ENCODE measurements at places on chromosomes 6 and 20.

DNA sequence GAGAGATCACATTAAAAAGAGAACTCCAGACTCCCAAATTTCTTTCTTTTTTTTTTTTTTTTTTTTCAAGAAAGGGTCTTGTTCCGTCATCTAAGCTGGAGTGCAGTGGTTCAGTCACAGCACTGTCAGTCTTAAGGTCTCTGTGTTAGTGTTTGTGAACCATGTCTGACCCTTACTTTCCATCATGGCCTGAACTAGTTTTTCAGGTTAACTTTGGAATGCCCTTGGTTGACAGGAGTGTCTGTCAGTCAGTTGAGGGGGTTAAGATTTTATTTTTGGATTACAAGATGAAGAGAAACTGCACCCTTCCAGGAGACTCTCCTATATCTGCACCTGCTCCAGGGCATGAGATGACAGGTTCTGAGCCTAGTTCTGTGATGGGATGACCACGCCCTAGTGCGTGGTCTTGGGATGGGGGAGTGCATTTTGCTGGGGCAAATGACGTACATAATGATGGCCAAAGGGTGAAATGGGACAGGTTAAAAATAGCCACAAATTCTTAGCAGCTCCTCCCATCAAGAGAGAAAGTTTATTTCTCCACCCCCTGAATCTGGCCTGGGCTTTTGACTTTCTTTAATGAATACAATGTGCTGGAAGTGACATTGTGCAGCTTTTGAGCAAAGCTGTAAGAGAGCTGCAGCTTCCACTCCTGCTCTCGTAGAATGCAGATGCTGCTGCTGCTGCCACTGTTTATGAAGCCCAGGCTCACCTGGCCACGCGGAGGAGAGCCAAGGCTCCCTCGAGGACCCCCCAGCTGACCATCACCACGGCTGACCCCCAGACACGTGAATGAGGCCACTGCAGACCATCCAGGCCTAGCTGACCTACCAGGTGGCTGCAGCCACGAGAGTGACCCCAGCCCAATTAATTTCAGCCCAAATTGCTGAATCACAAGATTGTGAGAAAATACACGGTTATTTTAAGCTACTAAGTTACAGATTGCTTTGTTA is 29.7 kb upstream of the FAM50B start:
- no peak for DNase-seq

GRCh38 chr20:43287637-43288036 is 97.9 kb upstream of the PTPRT start:
- DNase-seq, result no peak

DNA sequence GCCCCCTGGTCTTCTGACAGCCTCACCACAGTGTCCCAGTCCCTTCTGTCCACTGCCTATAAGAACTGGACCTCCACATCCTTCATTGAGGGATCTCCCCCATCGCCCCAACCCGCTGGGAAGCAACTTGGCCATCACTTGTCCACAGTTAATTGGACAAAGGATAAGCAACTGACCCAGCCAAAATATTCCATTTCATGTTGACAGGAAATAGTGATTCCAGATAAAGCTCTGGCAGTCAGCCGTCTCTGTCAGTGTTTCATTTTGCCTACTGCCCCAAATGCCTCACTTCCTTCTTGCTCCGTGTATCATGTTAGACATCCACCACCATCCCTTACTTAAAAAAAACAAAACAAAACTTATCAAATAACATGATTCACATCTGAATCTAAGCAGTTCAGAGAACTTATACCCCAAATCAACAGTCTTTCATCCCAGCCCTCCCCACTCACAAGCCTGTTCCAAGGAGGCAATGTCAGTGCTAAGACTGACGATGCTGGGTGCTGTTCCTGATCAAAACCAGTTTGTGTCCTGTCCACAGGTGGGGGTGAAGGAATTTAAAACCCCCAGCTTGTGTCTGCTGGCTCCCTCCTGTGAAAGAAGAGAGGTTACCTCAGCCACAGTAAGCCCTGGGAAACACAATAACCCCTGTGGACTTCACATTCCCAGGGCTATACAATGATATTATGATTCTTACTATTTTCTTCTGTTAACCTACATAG is 162.5 kb downstream of the WDR27 start:
- no peak for DNase-seq

DNA sequence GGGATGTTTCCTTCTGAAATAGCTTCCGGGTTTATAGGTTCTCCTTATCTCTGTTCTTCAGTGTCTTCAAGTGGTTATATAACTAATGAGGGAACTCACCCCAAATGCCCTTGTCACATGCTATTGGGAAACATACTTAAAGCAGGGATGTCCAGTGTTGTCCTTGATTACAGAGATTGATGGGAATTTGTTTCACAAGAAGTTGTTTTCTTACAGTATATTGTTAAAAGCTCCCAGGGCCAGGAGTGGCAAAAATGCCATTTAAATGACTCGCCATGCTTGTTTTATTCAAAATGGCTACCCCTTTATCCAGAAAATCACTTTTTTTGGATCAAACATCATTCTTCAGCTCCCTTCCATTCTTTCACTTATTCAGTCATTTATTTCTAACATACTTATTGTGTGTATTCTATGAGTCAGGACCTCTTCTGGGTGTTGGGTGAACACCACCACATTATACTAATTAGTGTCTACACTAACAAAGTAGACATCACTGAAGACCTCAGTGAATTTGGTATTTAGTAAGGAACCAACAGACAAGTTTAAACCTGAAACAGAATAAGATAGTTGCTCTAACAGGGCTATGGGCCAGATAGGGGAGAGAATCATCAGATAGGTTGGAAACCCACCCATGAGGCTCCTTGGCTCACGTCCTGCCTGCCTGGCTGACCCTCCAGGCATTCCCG is 791.1 kb downstream of the MAFB start:
- no peak for DNase-seq

DNA sequence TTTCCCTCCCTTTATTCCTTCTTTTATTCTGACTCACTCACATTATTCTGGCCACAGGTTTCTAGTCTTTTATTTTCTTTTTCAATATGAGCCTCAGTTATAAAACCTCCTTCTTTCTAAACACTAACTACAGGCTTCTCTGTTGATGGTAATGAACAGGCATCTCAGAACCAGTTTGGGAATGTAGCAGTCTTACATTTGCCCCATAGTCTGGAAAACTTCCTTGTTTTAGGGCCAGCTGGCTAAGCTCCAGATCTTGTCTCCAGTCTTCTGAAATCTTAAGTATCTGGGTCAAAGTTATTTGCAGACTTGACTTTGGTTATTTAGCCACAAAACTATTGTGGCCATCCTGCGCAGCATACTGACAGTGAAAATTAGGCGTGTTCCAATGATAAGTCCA is 97.0 kb upstream of the MAN1A1 start:
- DNase-seq, result no peak

DNA sequence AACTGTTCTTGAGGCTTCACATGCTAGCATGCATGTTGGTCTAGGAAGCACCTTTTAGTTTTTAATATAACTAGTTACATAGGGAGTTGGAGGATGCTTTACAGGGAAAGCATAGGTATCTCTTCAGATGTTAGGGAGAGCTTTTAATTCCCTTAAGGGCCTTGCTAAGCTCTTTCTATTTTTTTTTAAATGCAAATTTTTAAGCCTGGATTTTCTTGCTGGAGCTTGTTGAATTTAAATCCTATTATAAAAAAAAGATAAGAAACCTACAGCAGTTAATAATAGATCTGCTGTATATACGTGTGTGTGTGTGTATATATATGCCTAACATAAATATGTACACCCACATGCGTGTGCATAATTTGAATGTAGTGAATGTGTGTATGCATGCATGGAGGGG is 79.0 kb downstream of the FIG4 start:
- DNase-seq, result no peak

- no peak for DNase-seq
Observed at GRCh38 chr6:154111025-154111424, 72.0 kb downstream of the OPRM1 start.

GRCh38 chr6:125022391-125022989 is 60.3 kb downstream of the RNF217 start:
- DNase-seq, result peak; percentile 27

All from erythroblast (primary cell).